Activated CD4-positive, alpha-beta T cell treated with anti-CD3 and anti-CD28 coated beads, Interleukin-2, amount 50 U/mL, for 16 hours (primary cell): ENCODE measurements at places on chromosomes 11 and 22.

DNA sequence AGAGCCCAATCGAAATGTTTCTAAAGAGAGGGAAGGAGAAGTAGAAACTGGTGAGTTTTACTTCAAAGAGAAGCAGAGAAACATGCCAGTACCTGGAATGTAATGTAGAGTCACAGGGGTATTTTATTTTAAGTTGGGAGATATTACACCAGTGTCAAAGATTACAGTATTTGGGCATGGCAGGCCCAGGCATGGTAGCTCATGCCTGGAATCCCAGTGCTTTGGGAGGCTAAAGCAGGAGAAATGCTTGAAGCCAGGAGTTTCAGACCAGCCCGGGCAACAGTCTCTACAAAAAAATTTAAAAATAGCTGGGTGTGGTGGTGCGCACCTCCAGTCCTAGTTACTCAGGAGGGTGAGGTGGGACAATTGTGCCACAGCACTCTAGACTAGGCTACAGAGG, 2.7 kb downstream of the SYCE3 start:
- DNase-seq = no peak

DNA sequence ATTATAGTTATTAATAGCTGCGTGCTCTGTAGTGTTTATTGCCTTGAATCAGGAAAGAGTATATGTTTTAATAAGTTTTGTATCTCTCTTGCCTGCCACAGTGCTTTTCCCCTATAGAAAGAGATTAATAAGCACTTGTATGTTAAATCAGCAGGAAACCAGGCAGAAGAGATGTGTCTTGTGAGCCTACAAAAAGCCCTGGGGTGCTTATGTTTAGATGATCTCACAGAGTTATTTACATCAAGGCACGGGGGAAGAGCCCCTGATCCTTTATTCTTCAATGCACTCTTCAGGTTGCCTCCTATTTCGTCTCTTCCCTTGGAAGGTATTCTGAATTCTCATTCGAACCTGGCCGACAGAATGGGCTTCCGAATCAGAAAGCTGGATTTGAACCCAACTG, 183.0 kb downstream of the MAML2 start:
- no peak for DNase-seq

DNA sequence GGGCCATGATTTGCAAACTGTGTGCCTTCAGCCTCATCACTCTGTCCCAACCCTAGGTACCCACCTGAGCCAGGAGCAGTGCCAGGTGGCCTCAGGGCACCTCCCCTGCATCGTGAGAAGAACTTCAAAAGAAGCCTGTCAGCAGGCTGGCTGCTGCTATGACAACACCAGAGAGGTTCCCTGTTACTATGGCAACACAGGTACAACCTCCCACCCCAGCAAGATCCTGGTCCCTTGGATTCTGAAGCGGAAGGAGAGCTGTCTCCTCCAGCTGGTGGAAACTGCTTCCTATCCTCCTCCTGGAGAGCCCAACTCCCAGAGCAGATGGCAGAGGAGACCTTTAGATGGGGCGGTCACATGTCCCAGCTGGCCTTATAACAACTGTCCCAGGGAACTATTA, 2.9 kb downstream of the ZP1 start:
- no peak for DNase-seq

- DNase-seq = no peak
These were observed 55.2 kb upstream of the UBASH3B start for GRCh38 chr11:122600290-122600689.

- DNase-seq = no peak
These were observed 1015.8 kb downstream of the BRD1 start for GRCh38 chr22:48811885-48812284.

GRCh38 chr22:20019661-20020532, 1.0 kb upstream of the TANGO2 start:
- DNase-seq = no peak

DNA sequence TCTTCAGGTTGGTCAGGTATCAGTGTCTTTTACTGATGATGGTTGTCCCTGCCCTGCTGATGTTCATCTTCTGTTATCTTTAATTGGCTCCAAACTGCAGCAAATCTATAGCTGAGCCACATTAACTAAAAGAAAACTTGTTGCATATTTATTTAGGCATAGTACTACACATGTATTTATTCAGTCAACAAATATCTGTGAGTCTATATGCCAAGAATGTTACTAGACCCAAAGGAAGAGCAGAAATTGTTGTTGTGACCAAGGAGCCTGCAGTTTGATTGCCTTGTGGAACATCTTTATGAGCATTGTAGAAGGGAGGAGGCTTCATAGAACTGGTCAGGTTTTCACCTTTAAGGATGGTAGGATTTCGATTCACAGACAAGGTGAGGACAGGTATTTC, 10.1 kb downstream of the BMAL1 start:
- DNase-seq = no peak

- no peak for DNase-seq
These were observed 53.5 kb downstream of the KCNJ4 start for GRCh38 chr22:38401336-38402084.

GRCh38 chr22:31833930-31834329, 80.1 kb downstream of the DEPDC5 start:
- no peak for DNase-seq

- DNase-seq = no peak
These were observed 59.8 kb downstream of the KDM2A start for GRCh38 chr11:67178878-67179277.

DNA sequence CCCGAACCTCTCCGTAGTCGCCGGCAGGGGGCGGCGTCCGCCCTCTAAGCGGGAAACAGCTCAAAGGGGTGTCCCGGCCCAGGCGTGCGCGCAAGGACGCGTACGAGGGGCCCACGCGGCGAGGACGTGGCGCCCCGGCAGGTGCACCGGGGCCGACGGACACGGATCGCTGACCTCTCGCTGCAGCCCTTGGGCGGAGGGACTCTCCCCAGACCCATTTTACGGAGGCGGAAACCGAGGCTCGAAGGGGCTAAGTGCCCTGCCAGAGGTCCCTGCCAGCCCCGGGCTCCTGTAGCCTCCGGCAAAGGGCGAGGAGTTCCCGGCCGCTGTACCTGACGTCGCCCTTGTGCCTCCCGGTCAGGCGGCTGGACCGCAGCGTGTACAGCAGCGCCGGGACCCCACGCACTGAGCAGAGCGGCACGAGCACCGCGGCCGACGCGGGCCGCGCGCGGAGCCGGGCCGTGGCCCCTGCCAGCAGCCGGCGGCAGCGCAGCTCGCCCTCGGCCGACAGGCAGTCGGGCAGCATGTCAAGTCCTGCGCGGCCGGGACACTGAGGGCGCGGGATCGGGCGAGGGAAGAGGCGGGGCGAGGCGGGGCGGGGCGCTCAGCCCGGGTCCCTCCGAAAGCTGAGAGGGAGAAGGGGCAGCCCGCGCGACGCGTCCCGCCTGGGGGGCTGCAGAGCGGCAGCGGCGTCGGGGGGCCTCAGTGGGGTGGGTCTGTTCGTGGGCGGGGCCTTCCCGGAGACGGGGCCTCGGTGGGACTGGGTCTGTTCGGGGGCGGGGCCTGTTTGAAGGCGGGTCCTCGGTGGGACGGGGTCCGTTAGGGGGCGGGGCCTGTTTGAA, at the start of gene NUDT8:
NUDT8 (minus strand) TSS at position 552 of the 842 bp plus-strand sequence; CDS start at position 526, 26 bp downstream.
- peak; percentile 93 for DNase-seq

- DNase-seq = no peak
These were observed 132.8 kb upstream of the NCAM1 start for GRCh38 chr11:112828421-112828820.

DNA sequence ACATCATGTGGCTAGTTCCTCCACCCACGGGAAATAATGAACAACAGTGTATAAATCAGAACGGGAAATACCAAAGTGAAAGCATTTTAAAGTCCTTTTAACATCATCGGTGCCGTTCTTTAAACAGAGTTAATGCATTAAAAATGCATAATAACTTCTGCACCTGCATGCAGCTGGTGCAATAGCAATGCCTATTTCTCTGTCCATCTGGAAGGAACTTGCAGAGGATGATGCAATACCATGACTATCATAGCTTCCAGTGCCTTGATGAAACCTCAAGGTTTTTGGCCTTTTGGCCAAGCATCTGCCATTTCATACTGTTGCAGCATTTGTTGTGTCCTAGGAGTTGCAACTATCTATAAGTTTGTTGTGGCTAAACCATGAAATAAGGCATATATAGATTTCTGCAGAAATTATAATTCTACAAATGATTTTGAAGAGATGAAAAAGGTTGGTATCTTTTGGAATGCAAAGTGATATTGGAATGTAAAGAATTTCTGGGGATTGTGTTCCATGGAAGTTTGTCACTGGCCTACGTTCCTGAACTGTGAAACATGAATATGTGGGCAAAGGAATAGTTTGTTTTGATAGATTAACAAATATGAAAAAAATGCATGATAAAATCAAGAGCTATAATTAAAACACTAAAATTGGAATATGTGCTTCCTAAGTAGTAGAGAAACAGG, 9.8 kb upstream of the EIF3F start:
- DNase-seq = no peak

DNA sequence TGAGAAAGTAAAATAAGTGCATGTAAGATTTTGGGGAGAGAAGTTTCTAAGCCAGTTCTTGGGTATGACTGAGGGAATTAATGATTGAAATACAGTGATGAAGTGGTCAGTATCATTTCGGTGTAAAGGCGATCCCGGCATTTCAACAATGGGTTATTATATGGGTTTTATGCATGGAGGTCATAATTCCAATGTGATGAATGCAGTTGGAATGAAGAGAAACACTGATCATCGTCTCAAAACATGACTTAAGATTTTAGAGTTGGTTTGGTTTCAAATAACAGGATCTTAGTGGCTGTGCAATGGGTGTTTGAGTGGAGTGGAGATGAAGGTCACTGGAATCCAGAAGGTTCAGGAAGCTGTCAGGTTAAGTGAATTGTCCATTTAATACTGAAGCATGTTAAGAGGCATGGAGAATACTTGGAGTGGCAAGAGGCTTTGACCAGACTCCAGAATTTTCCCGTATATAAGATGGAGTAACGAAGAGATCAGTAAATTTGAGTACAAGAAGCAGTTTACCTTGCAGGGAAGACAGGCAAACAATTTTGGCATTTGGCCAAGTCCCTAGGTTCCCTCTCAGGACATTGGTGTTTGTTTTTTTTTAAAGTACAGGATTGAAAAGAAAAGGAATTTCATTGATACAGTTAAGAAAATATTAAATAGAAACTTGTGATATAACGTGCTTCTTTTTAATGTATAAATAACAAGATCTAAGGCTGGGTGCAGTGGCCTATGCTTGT, 96.4 kb upstream of the BIRC3 start:
- DNase-seq = no peak

GRCh38 chr22:40867109-40867508, 5.2 kb upstream of the DNAJB7 start:
- no peak for DNase-seq

DNA sequence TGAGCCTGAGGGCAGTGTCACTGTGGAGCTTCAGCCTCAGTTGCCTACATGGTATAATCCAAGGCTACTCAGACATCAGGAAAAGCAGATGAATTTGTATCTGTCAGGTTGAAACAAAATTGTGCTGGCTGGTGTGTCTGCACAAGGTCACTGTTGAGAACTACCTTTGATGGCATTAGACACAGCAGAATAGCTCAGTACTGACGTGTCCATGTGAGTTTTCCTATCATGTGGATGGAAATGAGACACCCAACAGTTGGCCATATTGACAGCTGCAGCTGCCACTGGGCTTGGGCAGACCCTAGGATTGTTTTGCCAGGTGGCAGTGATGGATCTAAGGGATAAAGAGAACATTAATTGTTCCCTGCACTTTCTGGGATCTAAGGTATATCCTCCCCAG, 15.8 kb downstream of the CCDC134 start:
- DNase-seq = no peak

DNA sequence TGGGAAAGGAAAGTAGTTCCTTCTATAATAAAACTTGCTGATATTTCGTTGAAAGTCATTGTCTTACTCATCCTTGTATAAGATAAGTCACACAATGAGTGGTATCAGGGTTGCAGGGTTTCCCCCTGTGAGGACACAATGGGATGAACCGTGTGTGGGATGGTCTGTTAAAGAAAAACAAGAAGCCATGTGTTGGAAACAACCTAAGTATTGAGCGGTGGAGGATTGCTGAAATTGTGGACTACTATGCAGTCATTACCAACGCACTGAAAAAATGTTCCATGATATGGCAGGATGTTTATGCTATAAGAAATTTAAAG, 28.6 kb downstream of the PTPRJ start:
- DNase-seq = peak; percentile 95

- DNase-seq = peak; percentile 63
These were observed 3.2 kb downstream of the CD6 start for GRCh38 chr11:60974726-60975125.

DNA sequence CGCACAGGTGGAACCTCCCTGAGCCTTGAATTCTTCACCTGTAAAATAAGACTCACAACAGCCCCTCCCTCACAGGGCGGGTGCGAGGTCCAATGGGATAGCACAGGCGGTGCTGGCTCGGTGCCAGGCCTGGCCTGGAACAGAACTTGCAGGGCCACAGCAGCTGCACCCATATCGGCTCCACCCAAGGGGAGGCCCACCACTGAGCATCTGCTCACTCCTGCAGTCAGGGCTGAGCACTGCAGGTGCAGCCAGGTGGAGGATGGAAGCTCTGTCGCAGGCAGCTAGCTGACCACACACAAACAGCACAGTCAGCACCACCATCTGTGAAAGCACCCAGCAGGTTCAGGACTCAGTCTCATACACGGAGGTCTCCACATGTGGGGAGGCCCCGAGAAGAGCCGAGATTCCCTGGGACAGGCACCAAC, 19.6 kb downstream of the VPS37C start:
- DNase-seq = no peak

DNA sequence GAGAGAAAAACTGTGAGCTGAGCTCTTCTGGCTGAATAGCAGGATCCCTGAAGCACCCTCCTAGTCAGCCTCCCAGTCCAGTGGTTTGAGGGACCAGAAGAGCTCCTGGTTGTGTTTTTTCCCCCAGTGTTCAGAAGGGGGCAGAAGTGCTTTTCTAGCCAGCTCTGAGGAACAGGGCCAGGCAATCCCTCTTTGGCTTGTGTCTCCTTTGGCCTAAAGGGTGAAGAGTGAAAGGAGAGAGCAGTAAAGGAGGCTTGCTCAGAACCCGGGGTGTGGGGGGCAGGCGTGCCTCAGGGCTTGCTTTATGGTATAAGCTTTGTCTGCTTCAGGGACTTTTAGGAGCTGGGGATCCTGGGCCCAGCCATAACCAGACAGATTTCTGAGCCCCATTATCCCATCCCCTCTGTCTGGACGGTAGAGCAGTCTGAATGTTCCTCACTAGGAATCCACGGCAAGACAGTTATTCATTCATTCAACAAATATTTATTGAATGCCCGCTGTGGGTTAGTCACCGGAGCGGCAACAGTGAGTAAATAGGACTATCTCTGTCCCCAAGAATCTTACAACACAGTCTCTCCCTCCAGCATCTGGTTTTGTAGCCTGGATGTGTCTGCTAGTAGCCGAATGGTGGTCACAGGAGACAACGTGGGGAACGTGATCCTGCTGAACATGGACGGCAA, 14.5 kb downstream of the ACP2 start:
- DNase-seq = no peak

GRCh38 chr11:47147681-47148080, 29.0 kb downstream of the ARFGAP2 start:
- DNase-seq = no peak

- DNase-seq = no peak
These were observed 127.4 kb downstream of the LARGE1 start for GRCh38 chr22:33792832-33793231.

- no peak for DNase-seq
These were observed 15.1 kb downstream of the APOL2 start for GRCh38 chr22:36224245-36224644.
